ENCODE measurements at places on chromosomes 2 and 18. TPM values are rescaled to one million over a fixed set of nuclear protein-coding genes. Genes with fewer than 3 reads are reported as not detected.

Gene PROM2
- total RNA-seq = not detected

Gene ANKRD23
- 4.0 TPM for total RNA-seq

Gene SLC16A14
- 15.8 TPM for total RNA-seq

Gene EVX2
- total RNA-seq = not detected

Gene GALNT3
- total RNA-seq = 0.64 TPM

Gene AGXT
- total RNA-seq = not detected

Gene CNDP1
- total RNA-seq = not detected

Gene SFXN5
- 9.3 TPM for total RNA-seq

Gene DSC1
- not detected for total RNA-seq

Gene TSN
- total RNA-seq = 42.6 TPM

Gene FBXO48
- total RNA-seq = 1.2 TPM

Gene LRRTM1
- total RNA-seq = 6.7 TPM

DNA sequence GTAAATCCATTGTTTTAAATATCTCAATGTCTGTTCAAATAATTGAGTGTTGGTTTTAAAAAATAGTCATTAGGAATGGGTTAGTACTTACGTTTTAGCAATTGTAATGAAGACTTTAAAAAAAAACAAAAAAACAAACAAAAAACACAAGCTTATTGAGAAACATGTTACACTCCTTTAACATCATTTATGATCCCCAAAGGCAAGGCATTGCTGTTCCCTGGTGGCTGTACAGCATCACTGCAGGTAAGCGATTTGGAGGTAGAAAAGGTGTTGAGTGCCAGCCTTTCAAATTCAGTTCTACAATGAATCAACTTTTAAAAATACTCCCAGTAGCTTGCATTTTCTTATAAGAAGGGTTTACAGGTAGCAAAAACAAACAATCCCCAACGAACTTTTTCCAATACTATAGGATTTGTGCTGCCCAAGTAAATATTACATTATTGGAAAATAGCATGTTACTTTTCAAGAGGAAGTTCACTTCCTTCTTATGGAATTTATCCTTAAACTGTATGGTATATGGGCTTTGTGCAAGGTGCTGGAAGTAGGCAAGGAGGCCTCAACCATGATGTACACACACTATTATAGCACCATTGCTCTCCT is 27.5 kb downstream of the CNRIP1 start:
- H3K27ac ChIP-seq = no peak overlapping the region
- DNase-seq = no peak
- H3K4me3 ChIP-seq = no peak overlapping the region

DNA sequence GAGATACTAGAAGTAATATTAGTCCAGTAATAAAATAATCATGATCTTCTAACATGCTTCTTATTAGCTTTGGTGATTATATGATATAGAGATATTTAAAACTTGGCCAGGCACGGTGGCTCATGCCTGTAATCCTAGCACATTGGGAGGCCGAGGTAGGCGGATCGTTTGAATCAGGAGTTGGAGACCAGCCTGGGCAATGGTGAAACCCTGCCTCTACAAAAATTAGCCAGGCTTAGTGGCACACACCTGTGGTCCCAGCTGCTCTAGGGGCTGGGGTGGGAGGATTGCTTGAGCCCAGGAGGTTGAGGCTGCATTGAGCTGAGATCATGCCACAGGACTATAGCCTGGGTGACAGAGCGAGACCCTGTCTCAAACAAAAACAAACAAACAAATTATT is 87.0 kb downstream of the WDR7 start:
- no peak overlapping the region for H3K4me3 ChIP-seq
- no peaks in the 10 kb centered on the region for H3K27me3 ChIP-seq
- H3K36me3 ChIP-seq = no peaks in the 10 kb centered on the region
- no peak overlapping the region for H3K27ac ChIP-seq
- H3K4me1 ChIP-seq = no peaks in the 10 kb centered on the region

DNA sequence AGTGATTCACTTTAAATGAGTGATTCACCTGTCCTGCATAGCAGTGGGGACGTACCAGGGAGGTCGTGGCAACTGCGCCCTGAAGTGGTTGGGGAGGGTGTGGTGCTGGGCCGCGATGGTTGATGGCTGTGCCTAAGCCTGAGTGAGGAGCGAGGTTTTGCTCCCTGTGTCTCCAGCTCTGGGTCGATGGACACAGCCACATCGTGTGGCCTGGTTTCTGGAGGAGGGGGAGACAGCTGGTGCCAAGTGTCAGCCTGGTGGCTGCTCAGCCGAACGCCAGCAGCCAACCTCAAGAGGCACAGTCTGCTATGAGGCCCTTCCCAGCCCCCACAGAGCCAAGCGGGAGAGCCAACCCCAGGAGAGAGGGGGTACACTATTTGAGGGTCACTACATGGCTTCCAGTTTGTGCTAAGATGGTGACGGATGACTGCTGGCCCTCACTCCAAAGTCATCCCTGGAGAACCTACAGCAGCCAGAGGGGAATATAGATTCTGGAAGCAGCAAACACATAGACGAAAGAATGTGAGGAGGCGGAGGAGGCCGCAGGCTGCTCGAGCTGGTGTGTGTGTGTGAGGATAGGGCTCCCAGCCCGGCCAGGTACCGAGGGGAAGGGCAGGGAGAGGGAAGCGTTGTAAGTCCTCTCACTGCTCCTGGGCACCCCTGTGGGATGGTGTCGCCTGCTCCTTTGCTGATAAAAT is 58.6 kb upstream of the OTOF start:
- no peaks in the 10 kb centered on the region for H3K4me1 ChIP-seq
- peak; percentile 51 for DNase-seq
- no peak overlapping the region for H3K27ac ChIP-seq
- H3K27me3 ChIP-seq = no peaks in the 10 kb centered on the region

- DNase-seq = no peak
- no peaks in the 10 kb centered on the region for H3K4me1 ChIP-seq
- H3K4me3 ChIP-seq = no peak overlapping the region
- no peaks in the 10 kb centered on the region for H3K36me3 ChIP-seq
- H3K27ac ChIP-seq = no peak overlapping the region
These were observed 17.9 kb upstream of the ARHGAP25 start for GRCh38 chr2:68716604-68717304.

GRCh38 chr18:24543795-24544498 is 83.5 kb downstream of the HRH4 start:
- H3K27me3 ChIP-seq = no peaks in the 10 kb centered on the region
- no peaks in the 10 kb centered on the region for H3K4me1 ChIP-seq
- H3K36me3 ChIP-seq = no peaks in the 10 kb centered on the region
- H3K27ac ChIP-seq = no peak overlapping the region

- H3K27ac ChIP-seq = peak overlapping the region; percentile 82
- no peaks in the 10 kb centered on the region for H3K4me1 ChIP-seq
- H3K27me3 ChIP-seq = no peaks in the 10 kb centered on the region
These were observed 5.4 kb upstream of the ITGB6 start for GRCh38 chr2:160205505-160205904.

DNA sequence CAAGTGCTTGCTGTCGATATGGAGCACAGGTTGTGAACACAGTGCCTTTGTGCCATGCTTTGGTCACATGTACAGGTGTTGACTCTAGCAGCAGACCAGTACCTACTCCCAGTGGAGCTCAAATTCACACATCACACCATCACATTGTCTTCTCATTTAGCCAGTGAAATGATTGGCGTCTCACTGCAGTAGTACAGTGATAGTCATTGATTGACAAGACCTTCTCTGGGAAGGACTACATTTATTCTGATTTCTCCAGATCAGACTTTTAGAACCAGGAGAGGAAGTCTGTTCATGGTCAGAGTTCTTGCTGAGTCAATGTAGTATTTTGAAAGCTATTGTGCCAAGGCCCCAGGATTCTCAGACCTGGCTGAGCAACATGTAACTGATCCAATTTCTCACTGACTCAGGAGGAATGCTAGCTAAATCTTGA is 75.2 kb downstream of the FMNL2 start:
- H3K27ac ChIP-seq = no peak overlapping the region
- no peak overlapping the region for H3K4me3 ChIP-seq
- H3K27me3 ChIP-seq = no peaks in the 10 kb centered on the region
- no peaks in the 10 kb centered on the region for H3K36me3 ChIP-seq
- DNase-seq = no peak

DNA sequence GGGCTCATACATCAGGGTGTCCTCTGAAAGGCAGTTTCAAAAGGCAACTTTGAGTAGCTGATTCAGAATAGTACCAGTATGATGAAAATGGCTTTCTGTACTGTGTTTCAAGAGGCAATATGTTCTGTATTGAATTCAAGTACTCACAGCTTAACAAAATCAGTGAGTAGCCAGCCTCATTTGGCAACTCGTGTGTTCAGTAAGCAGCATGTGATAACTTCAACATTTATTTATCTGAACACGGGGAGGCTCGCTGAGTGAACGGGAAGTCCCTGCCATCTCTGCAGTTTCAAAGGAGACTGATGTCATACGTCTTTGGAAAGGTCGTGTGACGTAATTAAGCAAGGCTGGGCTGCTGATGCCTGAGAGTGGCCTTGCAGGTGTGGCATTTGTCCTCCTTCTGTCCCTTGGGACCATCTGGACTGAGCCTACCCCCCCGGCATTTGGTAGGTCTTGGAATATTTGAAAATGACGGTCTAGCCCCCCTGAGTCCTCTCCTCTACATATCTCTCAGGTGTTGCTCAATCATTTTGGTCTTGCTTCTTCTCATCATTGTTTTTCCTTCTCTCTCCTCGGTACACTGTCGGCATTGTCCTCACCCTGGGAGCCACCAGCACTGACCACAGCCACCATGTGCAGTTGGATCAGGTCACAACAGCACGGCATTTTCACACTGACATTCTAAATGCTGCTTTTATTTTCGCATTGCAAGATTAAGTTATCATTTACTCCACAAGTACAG is 62.8 kb downstream of the SMIM21 start:
- H3K36me3 ChIP-seq = no peaks in the 10 kb centered on the region
- no peaks in the 10 kb centered on the region for H3K4me1 ChIP-seq
- no peaks in the 10 kb centered on the region for H3K27me3 ChIP-seq

- DNase-seq = no peak
- peaks cover 3% of the 10 kb centered on the region for H3K27me3 ChIP-seq
- peaks cover 3% of the 10 kb centered on the region for H3K4me1 ChIP-seq
- H3K27ac ChIP-seq = no peak within 1 kb of the TSS
- no peaks in the 10 kb centered on the region for H3K36me3 ChIP-seq
These were observed at the start of gene C2orf72 for GRCh38 chr2:231037202-231037730. Gene C2orf72 (plus strand): TSS chr2:231037523. CDS start chr2:231037566, 43 bp downstream.

- H3K4me3 ChIP-seq = no peak overlapping the region
- no peaks in the 10 kb centered on the region for H3K36me3 ChIP-seq
- no peaks in the 10 kb centered on the region for H3K27me3 ChIP-seq
- H3K27ac ChIP-seq = no peak overlapping the region
These were observed 23.5 kb downstream of the TRPM8 start for GRCh38 chr2:233940376-233941276.

DNA sequence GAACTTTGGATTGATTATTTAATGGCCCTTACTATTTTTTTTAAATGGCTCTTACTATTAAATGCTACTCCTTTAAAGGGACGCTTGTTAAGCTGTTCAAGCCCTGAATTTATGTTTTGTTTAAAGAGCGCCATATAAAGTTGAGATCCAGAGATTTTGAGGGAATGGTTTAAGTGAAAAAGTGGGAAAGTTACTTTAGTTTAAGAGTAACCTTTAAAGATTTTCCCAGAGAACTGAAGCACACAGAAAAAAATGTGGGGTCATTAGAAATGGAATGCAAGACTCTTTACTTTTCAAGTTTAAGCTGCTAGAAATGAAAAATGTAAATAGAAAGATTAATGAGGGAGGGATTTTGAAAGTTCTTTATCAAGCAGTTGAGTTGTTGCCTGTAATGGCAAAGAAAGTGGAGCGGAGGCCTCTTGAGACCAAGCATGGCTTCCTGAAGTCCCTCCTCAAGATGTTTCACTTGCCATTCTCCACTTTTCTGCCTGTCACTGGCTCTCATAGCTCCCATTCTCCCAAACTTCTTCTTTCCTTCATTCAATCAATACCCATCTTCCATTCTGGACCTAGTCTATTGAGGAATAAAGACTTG is 93.2 kb downstream of the KCNS3 start:
- no peaks in the 10 kb centered on the region for H3K36me3 ChIP-seq
- no peak for DNase-seq
- H3K27ac ChIP-seq = no peak overlapping the region
- no peak overlapping the region for H3K4me3 ChIP-seq
- no peaks in the 10 kb centered on the region for H3K27me3 ChIP-seq

DNA sequence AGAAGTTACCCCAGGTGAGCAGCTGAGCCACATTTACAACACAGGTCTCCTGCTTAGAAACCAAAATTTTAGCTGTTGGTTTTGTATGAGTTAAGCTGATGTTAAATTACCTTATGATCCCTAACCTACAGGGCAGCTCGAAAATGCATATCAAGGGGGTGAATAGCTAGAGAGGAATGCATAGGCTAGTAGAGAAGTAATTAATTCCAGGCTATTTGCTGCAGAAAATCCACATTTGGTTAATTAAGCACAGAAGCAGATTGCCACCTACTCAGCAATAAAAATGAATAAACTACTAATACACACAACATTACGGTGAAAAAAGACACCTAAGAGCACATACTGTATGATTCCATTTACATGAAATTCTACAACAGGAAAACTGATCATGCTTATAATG is 91.4 kb downstream of the OSBPL1A start:
- H3K36me3 ChIP-seq = no peaks in the 10 kb centered on the region
- DNase-seq = no peak
- no peak overlapping the region for H3K27ac ChIP-seq
- no peak overlapping the region for H3K4me3 ChIP-seq
- H3K27me3 ChIP-seq = no peaks in the 10 kb centered on the region

GRCh38 chr18:27075828-27076227 is 109.3 kb downstream of the CHST9 start:
- no peak overlapping the region for H3K27ac ChIP-seq
- no peak for DNase-seq
- no peaks in the 10 kb centered on the region for H3K27me3 ChIP-seq
- no peaks in the 10 kb centered on the region for H3K4me1 ChIP-seq

DNA sequence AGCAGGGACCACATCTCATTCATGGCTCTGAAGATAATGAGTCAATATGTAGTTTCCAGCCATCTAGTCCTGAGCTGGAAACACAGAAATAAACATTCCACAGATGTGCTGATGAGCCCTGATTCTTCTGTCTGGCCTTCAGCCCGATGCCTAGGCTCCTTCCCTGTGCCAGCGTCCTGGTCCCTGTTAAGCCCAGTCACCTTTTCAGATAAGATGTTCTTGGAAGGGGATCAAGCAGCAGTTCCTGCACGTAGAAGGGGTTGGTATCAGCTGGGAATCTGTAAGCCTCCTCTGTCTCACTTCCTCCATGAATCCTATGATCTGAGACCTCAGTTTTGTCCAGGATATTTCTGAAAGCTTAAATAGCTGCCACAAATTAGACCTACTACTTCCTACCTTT is 149.3 kb downstream of the TTC32 start:
- DNase-seq = no peak
- no peak overlapping the region for H3K4me3 ChIP-seq
- peaks cover 10% of the 10 kb centered on the region for H3K4me1 ChIP-seq
- H3K27me3 ChIP-seq = no peaks in the 10 kb centered on the region

Data from ascending aorta (tissue), 2 donors.